ENCODE measurements at places on chromosomes 6 and 20.

DNA sequence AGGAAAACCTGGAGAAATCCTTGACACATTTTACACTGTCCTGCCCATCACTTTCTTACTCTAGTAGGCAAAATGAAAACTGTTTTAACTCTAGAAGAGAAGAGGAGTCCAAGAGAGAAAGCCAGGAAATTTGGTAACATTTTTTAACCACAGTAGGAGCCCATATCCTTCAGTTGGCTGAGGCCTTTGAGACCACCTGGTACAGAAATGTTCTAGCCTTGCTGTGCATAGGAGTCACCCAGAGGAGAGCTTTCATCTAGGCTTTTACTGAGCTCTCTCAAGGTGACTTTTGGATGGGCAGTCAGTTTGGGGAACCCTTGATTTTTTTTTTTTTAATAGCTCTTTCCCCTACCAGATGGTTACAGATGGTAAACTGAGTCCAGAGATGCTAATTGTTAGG is 25.0 kb downstream of the LRRN4 start:
- no peak for DNase-seq

GRCh38 chr6:110874880-110875547 is 429 bp downstream of the AMD1 start:
- DNase-seq: peak; percentile 40

- DNase-seq: peak; percentile 22
These were observed 218.1 kb upstream of the SOX4 start for GRCh38 chr6:21375151-21376116.

DNA sequence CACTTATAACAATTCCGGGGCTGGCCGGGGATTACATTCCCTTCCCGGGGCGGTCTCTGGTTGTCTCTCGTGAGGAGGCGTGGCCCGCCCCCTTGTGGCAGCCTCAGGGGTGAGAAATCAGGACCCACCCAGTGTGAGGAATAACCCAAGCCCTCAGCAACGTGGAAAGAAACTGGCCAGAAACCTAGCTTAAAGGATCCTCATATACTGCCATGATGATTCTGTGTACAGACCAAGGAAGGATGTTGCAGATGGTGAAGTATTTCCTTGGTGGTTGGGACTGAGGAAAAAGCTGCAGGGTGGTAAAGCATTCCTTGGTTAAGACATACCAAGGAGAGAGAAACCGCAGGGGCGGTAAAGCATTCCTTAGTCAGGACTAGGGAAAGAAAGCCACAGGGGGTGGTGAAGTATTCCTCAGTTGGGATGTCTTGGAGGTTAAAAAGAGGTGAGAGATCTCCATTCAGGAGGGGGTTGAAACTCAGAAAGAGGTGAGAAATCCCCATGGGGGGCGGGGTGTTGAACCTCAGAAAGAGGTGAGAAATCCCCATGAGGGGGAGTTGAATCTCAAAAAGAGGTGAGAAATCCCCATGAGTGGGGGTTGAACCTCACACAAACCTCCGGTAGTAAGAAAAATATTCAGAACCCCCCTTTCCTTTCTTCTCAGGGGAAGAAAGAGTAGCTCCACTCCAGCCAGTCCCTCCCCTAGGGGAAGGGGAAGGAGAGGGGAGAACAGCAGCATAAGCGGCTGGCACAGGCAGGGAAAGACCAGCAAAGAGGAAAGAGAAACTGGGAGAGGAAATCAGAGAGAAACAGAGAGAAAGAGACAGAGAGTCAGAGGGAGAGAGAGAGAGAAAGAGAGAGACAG is 238.1 kb downstream of the RNGTT start:
- no peak for DNase-seq

- DNase-seq: no peak
These were observed 84.3 kb upstream of the THBS2 start for GRCh38 chr6:169337886-169338445.

DNA sequence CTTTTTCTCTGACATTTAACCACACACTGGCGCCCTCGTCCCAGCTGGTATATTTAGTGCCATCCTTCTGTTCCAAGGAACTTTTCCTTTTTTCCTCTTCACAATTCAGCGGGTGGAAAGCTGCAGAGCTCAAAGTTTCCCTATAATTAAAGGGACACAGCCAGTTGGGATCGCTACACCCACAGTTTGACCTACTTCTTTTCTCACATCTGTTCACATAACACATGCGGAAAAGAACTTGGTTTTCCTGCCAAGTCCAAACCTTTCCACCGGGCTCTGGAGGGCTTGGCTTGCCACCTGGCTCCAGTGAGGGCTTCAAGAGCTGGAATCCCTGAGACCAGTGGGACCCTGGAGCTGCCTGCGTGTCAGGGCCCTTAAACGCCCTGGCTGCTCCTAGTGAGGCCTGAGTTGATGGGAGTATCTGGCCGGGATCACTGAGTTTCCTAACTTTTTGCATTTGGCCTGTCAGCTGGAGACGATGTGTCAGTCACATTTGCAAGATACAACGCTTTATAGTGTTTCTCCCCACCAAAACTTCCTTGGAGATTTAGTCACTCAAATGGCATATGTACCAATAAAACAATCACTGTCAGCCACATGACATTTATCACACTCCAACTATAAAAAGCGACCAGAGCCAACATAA is 176.0 kb downstream of the SASH1 start:
- DNase-seq: no peak

GRCh38 chr6:113011801-113012200 is 664.7 kb downstream of the RFPL4B start:
- no peak for DNase-seq

GRCh38 chr6:156875062-156875461 is 97.9 kb downstream of the ARID1B start:
- DNase-seq: no peak

DNA sequence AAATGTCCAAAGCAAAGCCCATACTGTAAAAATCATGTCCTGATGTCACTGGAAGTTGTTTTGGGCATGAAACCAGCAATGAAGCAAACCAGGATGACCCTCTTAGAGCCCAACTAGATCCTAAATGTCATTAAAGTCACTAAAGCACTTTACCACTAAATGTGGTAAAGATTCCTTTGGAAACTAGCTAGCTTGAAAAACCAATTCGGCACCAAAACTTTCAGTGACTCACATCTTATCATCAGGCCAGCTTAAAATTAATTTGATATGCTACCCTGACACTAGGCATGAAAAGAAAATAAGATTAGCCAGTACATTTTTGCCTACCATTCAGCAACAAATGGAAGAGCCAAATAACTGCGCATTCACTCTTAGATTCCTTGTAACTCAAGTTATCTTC is 145.8 kb downstream of the PACRG start:
- no peak for DNase-seq

DNA sequence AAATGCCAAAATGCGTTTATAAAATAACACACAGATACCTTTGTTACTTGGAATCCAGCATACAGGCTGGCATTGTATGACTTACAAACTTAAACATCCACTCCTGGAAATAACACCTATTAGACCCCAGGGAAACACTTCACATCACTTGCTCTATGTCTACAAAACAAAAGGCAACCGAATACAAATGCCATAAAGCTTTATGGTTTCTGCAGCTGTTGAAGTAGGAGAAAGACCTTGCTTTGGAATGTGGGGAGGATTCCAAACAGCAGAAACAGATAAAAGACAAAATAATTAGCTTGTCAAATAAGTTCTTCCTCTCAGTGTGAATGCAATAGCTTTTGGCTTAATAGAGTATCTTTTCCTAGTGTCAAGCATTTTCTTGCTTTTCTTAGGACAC is 9.8 kb upstream of the AMD1 start:
- no peak for DNase-seq

GRCh38 chr20:40462566-40462965 is 226.5 kb downstream of the MAFB start:
- no peak for DNase-seq

GRCh38 chr6:142637624-142638351 is 307.2 kb downstream of the HIVEP2 start:
- DNase-seq: no peak

DNA sequence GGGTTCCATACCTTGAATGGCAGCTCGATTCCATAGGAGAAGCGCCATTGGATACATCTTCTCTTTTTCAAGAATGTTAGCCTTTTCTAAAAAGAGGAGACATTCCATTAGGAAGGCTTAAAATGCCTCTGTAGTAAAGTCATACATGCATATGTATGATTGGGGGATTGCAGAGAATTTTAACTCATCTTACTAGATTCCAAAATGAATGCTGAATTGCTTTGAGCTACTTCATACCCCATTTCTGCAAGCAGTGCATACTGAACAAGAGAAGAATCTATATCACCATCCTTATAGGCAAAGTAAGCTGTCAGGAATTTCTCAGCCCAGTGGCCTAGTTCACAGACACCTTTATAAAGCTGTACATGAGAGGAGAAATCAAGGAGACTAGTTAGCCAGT is 80.3 kb downstream of the NDUFAF5 start:
- no peak for DNase-seq

GRCh38 chr20:25173886-25174308 is 21.6 kb upstream of the ENTPD6 start:
- no peak for DNase-seq

- DNase-seq: no peak
These were observed 747 bp upstream of the TXNDC5 start for GRCh38 chr6:7911345-7911725.

GRCh38 chr6:67411036-67411435 is 1224.0 kb upstream of the ADGRB3 start:
- DNase-seq: no peak

GRCh38 chr20:10954137-10954840 is 280.5 kb upstream of the JAG1 start:
- no peak for DNase-seq

- DNase-seq: no peak
These were observed 272.7 kb downstream of the GRIK2 start for GRCh38 chr6:101666256-101666655.

- DNase-seq: no peak
These were observed 99.9 kb downstream of the L3MBTL3 start for GRCh38 chr6:130118236-130118635.

DNA sequence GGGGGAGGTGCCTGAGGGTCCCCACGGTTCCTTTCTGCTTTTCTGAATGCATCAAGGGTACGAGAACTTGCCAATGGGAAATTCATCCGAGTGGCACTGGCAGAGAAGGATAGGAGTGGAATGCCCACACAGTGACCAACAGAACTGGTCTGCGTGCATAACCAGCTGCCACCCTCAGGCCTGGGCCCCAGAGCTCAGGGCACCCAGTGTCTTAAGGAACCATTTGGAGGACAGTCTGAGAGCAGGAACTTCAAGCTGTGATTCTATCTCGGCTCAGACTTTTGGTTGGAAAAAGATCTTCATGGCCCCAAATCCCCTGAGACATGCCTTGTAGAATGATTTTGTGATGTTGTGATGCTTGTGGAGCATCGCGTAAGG is 226.4 kb downstream of the SMOC2 start:
- DNase-seq: no peak

DNA sequence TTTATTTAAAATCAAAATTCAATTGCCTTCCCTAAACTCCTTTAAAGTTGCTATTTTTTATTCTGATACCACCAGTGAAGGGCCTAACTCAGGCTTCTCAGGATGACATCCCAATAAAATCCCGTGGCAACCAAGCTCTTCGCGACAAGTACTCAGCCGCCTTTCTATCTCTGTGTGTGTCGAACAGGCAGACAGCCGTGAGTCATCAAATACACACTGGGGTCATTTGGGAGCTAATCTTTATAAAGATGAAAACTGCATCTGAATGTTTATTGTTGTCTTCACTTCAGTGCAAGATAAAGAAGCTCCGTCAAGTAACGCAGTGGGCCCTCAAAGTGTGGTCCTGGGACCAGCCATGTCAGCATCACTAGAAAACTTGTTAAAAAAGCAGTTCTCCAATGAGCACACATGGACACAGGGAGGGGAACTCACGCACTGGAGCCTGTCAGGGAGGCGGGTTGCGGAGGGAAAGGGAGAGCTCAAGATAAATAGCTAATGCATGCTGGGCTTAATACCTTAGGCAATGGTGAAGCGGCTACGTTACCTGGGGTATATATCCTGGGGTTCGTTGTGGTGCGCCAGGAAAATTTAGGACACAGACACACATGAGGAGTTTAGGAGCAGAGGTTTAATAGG is 119.3 kb downstream of the RNF144B start:
- no peak for DNase-seq

- no peak for DNase-seq
These were observed 27.9 kb downstream of the MOCS1 start for GRCh38 chr6:39906318-39906761.

GRCh38 chr6:25641940-25642666 is 9.9 kb upstream of the SCGN start:
- no peak for DNase-seq

- no peak for DNase-seq
These were observed 20.1 kb upstream of the FAM209A start for GRCh38 chr20:56504373-56505005.

DNA sequence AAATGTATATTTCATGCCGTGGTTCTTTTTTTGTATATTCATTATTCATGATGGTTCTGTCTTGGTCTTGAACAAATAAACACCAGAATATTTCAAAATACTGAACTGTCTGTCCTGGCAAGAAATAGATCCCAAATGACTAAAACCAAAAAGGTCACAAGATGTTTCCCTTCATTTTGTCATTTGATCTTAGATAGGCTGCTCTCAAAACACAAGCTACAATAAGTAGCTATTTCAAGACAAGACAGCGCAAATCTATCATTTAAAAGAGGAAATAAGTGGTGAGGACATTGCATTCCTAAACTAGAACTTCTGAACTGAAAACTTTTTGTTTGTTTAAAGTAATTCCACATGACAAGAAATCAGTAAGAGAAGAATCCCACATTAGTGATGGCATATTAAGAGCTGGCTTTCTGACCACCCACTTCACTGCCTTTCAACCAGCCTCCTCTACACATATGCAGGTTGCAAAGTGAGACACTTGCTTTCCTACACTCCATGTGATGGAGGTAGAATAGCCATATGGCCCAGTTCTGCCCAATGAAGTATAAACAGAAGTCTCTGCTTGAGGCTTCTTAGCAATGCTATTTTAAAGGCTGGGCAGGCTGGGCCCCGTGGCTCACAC is 54.4 kb upstream of the CCDC28A start:
- no peak for DNase-seq

GRCh38 chr20:63834491-63834880 is 3.4 kb upstream of the ZBTB46 start:
- DNase-seq: no peak

Measured in GM13977 (cell line).